ENCODE measurements at places on chromosomes 7 and 10.
A peak's percentile ranks its signal among the peaks of the same experiment; 100 is the strongest.

DNA sequence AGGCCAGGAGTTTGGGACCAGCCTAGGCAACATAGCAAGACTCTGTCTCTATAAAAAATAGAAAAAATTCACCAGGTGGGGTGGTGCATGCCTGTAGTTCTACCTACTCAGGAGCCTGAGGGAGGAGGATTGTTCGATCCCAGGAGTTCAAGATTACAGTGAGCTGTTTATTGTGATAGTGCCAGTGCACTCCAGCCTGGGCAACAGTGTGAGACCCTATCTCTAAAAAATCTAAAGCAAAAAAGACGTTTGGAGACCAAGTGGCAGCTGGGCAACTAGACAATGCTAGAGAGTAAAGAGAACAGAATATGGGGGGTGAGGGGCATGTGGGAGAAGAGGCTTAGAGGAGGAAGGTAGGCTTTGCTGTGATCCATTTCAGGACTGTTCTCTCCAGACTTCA lies 1.4 kb downstream of the PDSS1 start:
- DNase-seq, result no peak

DNA sequence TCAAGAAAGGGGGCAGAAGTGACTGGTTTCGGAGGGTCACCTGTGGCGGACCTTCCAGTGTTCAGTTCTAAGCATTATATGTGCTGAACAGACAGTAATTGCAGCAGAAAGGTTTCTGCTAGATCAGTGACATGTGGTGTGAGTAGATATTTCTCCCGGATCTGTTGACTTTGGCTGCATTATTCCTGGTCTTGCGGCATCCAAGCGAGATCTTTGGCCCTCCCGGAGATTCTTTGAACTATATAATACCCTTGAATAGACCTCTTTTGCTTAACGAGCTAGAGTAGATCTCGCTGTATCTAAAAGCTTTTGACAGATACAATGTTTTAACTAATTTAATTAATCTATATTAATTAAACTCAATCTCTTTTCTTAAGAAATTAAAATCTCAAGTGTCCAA lies 99.8 kb downstream of the PTN start:
- DNase-seq, result no peak

GRCh38 chr7:99389772-99390171 lies 15.2 kb downstream of the ARPC1B start:
- DNase-seq, result no peak

- no peak for DNase-seq
Observed at GRCh38 chr7:22214000-22214399, 143.0 kb downstream of the RAPGEF5 start.

- no peak for DNase-seq
Observed at GRCh38 chr10:49726593-49726992, 35.5 kb downstream of the OGDHL start.

- no peak for DNase-seq
Observed at GRCh38 chr7:91847876-91848588, 32.5 kb downstream of the MTERF1 start.

DNA sequence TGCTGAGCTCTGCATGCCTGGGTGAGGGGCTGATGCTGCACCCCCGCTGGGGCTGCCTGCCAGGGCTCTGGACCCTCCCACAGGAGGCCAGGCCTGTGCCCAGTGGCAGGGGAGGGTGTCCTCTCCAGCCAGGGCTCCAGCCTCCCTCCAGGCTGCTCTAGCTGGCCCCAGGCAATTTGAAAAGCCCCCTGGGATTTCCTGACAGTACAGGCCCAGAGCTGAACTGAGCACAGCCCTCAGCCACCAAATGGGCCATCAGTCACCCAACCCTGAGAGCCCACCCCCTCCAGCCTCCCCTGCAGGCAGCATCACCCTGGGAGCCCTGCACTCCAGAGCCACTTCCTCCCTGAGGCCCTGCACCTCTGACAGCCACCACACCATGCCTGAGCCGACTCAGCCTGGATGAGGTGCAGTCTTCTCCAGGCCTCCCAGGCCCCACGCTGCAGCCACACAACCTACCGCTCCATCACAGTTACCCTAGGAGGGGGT lies 101.8 kb upstream of the RET start:
- DNase-seq, result no peak

GRCh38 chr10:108624052-108624451 lies 1299.3 kb downstream of the XPNPEP1 start:
- DNase-seq, result no peak

DNA sequence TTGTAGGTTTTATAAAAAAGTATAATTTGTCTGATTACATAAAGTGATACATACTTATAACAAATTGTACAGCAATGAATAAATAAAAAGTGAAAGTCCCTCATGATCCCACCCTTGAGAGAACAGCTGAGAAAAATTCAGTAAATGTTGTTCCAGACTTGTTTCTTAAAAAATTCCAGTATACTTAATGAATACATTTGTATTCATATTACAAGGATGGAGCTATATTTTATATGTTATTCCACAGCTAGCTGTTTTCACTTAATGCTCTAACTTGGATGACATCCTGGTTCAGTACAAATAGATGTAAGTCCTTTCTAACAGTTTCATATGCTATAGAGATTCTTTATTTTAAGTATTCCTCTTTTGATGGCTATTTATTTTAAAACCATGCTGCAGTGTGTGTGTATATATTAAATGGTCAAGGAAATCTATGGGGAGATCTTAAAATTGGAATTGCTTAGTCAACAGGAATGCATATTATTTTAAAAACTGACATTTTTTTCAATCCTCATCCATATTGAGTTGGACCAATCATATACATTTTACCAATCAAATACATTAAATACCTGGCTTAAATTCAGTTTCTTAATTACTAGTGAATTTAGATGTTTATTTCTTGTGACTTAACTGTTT lies 8.9 kb downstream of the STAMBPL1 start:
- no peak for DNase-seq

GRCh38 chr7:17362439-17363105 lies 64.1 kb downstream of the AHR start:
- DNase-seq, result no peak

DNA sequence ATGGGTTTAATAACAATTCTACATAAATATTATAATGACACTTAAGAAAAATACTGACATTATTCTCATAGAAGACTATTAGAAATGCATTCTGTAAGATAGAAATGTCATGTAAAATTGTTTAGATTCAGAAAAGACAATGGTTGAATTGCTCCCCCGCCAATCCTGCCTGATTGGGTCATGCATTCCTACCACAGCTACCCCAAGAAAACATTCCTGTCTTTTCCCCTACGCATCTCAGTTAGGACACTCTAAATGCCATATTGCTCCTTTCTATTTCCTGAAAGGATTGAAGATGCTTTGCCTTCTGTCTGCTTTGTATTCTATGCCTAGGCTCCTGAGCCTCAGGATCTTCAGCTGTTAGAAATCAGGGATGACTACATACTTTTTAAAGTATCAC lies 109.4 kb downstream of the DGKB start:
- DNase-seq, result no peak

DNA sequence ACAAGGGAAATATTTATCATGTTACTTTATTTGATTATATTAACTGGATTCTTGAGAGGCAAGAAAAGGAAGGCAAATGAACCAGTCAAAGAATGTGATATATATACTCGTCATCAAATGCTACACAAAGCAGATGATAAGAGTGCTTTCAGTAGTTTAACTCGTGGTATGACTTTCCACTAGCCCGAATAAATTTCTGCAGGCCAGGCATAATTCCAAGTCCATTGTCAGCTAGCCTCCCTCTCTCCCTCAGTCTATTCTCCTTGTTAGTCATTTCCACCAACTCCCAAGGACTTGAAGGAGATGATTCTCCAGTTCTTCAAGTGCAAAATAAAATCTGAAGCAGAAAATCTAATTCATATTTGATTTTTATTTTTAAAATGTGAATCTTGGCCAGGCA lies 190.5 kb downstream of the GLI3 start:
- no peak for DNase-seq

DNA sequence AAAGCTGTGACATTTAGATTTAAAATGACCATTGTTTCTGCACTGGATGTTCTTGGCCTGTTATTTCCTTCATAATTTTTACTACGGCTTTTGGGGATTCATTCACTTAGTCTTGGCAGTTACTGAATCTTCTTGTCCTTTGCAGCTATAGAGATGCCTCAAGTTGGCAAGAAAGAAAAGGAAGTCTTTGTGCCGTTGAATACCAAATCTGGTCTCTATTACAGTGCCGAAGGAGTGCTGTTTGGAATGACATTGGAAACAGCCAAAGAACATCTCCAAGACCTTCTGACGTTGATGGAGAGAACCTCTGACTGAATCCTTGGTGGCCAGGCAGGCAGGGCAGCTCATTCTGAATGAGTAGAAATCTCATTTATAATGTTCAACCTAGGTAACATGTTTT lies 54.3 kb upstream of the NRP1 start:
- DNase-seq, result no peak

- DNase-seq, result no peak
Observed at GRCh38 chr10:67098461-67098860, 172.6 kb downstream of the LRRTM3 start.

DNA sequence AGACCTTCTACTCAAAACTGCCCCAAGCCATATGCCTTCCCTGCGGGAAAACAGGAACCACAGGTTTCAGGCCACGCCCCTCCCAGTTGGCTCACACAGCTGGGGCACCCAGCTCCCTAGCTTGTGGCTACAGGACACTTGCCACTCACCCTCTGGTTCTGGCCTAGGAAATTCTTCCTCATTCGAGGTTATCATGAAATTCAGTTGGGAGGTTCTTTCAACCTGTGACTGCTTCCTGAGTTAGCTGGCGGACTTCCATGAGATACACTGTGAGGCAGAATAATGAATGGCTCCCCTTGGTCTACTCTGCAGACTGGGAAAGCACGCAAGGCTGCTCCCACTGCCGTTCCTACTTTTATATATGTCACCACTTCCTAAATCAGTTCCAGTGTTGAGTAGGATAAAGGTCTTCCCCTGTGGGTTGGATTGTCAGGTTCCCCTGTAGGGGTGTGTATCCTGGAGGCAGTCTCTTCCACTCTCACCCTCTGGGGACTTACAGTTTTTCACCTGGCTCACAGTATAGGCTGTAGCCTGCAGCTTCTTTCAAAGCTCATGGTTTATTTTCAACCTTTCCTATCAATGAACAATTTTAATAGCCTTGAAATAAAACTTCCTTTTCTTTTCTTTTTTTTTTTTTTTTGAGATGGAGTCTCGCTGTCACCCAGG lies 37.0 kb downstream of the GPR22 start:
- DNase-seq, result no peak

GRCh38 chr7:122885583-122886356 lies 490 bp downstream of the CADPS2 start:
- no peak for DNase-seq

DNA sequence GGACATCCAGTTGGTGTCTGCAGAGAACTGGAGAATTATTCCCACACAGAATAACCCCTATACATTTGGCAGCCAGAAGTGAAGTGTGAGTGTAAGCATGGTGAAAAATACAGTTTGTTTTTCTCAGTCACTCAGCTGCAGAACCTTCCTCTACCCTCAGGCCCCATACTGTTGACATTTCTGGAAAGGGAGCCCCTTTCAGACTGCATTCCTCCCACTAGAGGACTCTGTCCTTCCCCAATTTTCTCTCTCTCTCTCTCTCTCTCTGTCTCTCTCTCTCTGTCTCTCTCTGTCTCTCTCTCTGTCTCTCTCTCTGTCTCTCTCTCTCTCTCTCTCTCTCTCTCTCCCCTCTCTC lies 86.8 kb upstream of the STEAP1B start:
- DNase-seq, result no peak

GRCh38 chr7:93029056-93029455 lies 88.7 kb downstream of the SAMD9 start:
- no peak for DNase-seq

- DNase-seq, result no peak
Observed at GRCh38 chr10:69567920-69568319, 5.3 kb downstream of the NEUROG3 start.

DNA sequence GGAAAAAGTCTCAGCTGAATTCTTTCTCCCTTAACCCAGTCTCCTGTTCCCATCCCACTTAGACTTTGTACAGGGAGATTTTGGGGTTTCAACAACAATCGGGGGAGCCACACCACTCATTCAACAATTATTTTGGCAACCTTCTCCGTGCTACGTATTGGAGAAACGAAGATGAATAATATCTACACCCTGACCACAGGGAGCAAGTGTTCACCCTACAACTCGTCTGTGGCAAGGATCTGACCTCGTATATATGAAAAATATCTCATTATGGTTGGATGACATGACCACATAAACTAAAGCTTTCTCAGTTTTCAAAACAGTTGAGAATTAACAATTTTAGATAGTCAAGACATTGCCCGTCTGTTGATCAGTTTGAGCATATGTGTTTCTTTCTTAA lies 302.1 kb downstream of the CACNA2D1 start:
- DNase-seq, result no peak

- DNase-seq, result peak; percentile 36
Observed at GRCh38 chr10:43202657-43203447, 64.0 kb downstream of the RASGEF1A start.

DNA sequence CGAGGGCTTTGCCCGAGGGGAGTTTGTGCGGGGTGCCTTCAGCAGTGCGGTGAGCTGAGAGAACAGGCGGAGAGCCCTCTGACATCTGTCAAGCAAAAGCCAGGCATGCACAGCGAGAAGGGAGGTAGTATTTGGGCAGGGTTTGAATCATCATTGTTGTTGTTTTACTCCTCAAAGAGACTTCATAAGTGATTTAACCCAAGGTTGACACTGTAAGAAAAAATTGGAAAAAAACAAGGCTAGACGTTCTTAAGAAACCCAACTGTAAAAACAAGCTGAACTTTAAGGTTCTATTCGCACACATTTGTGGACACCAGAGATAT lies 1.3 kb downstream of the ADAM22 start:
- no peak for DNase-seq

DNA sequence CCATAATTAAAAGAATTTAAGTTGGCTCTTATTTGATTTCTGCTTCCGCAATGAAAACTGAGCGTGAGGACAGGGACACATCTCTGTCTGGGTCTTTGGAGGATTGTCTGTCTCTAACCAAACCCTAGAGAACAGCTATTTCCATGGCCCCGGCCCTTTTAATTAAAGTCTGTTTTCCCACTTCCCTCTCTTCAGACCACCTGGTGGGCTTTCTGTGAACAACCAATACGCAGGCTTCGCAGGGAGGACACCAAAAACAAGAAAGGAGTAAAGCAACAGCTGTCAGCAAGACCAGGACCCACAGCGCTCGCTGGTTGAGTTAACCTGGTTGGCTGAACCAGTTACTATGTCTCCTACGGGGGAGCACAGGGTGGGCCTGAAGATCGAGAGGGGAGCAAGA lies 217.1 kb upstream of the FRMD4A start:
- no peak for DNase-seq

DNA sequence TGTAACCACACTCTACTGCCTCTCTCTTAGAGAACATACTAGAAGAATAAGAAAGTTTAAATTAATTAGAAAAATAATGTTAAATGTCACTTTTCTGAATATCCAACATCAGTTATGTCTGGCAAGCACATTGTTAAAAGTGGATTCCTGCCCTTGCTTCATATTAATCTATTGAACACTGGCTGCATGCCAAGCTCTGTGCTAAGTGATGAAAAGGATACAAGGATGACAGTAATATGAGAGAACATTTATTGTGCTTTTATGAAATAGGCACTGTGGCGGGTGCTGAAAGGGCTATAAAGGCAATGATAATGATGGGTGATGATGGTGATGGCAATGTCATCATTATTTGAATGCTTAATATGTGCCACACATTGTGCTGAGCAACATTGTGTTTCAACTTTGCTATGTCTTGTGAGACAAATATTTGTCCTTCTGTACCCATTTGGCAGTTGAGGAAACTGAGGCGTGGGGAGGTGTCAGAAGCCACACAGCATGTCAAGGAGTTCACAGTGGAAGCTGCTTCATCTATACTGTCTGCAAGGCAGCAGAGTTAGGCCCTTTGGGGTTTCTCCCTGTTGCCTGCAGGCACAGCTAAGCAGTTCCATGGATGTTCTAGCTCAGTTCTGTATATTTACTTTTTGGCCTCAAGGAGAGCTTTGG lies 64.2 kb upstream of the RAPGEF5 start:
- no peak for DNase-seq

Measured in activated T-cell treated with anti-CD3 and anti-CD28 coated beads for 4 hours (primary cell).